Activated T-cell treated with anti-CD3 and anti-CD28 coated beads, Interleukin-2, amount 50 U/mL, for 1 hour (primary cell): ENCODE measurements at places on chromosomes 6 and 20.

DNA sequence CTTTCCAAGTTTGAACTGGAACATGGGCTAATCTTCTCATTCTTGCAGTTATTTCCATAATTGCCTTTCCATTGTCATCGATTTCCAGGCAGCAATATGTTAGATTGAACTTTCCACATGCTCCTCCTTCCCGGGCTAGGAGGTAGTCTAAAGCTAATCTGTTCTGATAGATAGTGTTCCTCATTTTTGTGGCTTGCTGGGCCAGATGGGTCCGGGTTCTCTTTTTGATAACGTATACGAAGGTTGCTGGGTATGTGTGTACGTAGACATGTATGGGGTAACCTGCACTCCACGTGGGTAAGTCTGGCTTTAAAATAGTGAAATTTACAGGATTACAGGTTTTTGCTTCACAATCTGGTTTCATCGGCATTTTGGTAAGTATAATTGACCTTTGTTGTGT lies 14.0 kb upstream of the GMPR start:
- no peak for DNase-seq

- DNase-seq = no peak
These were observed 151.2 kb downstream of the RFX6 start for GRCh38 chr6:117028256-117028655.

- no peak for DNase-seq
These were observed 7.2 kb upstream of the C6orf141 start for GRCh38 chr6:49543087-49543858.

- no peak for DNase-seq
These were observed 10.3 kb upstream of the BLCAP start for GRCh38 chr20:37538003-37538402.

GRCh38 chr6:154123155-154123956 lies 84.3 kb downstream of the OPRM1 start:
- DNase-seq = no peak

GRCh38 chr6:154805288-154805911 lies 72.2 kb downstream of the SCAF8 start:
- DNase-seq = no peak

DNA sequence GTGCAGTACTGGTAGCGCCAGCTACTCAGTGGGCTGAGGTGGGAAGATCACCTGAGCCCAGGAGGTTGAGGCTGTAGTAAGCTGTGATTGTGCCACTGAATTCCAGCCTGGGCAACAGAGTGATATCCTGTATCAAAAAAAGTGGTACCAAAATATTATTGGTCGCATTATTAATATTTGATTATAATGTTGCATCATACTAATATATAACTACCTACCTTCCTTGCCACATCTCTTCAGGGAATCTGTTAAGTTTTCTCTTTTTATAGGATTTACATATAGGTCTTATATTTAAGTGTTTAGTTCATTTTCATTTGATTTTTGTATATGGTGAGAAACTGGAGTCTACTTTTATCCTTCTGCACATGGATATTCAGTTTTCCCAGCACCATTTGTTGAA lies 66.3 kb upstream of the PHACTR3 start:
- no peak for DNase-seq

- no peak for DNase-seq
These were observed 779.7 kb upstream of the MAN1A1 start for GRCh38 chr6:120129228-120129627.

GRCh38 chr6:55034752-55035151 lies 139.6 kb upstream of the HCRTR2 start:
- DNase-seq = no peak

DNA sequence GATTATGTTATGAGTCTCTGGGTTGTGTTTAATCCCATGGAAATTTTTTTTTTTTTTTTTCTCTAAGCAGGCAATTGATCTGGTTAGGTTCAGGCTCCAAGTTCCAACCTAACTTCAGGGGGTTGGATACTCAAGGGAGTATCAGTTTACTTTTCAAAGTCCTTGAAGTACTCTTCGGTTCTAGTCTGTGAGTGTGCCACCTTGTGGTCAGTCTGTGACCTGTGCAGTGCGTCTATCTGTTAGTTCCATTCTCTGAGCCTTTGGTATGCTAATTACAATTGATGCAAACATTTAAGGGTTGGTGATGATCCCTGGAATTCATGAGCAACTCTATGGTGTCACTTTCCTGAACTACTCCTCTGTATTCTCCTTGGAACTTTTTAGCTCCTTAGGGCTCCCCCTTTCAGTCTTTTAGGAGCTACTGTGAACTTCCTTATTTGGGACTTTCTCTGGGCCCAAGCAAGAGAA lies 342.0 kb downstream of the SOX4 start:
- no peak for DNase-seq

DNA sequence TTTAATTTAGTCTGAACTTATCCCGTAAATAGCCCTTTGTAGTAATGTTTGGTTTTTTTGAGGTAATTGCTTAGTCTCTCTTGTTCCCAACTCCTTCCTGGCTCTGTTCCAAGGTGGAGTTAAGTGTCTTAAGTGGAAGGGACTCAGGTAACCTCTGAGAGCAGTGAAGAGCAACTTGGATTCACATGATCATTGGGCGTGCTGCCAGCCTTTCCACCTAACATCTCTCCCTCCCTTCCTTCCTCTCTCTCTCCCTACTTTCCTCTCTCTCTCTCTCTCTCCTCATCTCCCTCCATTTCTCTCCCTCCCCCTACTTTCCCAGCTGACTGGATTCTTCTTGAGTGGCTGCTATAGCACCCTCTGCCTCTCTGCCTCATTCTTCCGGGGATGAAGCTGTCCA lies 232.9 kb upstream of the SASH1 start:
- no peak for DNase-seq

DNA sequence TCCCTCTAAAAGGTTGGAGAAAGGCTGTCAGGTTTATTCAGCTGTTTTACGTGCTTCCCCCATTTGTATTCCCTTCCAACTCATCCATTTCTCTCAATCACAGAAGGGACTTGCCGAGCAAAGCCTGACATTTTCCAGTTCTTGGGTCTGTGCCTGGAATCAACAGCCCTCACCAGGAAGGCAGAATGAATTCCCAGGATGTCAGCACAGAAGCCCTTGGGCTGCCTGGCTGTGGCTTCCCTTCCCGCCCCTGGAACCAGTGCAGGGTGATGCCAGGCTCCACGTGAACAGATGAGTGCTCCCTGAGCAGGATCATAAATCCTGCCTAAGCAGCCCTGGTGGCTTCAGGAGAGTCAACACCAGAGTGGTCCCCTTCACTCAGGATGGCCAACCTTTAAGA lies 86.1 kb upstream of the CD83 start:
- no peak for DNase-seq

GRCh38 chr20:19981031-19981451 lies 36.1 kb upstream of the NAA20 start:
- no peak for DNase-seq

- DNase-seq = no peak
These were observed 201.8 kb downstream of the ARID1B start for GRCh38 chr6:156978948-156979347.

GRCh38 chr20:5153612-5154542 lies 27.1 kb downstream of the CDS2 start:
- no peak for DNase-seq

DNA sequence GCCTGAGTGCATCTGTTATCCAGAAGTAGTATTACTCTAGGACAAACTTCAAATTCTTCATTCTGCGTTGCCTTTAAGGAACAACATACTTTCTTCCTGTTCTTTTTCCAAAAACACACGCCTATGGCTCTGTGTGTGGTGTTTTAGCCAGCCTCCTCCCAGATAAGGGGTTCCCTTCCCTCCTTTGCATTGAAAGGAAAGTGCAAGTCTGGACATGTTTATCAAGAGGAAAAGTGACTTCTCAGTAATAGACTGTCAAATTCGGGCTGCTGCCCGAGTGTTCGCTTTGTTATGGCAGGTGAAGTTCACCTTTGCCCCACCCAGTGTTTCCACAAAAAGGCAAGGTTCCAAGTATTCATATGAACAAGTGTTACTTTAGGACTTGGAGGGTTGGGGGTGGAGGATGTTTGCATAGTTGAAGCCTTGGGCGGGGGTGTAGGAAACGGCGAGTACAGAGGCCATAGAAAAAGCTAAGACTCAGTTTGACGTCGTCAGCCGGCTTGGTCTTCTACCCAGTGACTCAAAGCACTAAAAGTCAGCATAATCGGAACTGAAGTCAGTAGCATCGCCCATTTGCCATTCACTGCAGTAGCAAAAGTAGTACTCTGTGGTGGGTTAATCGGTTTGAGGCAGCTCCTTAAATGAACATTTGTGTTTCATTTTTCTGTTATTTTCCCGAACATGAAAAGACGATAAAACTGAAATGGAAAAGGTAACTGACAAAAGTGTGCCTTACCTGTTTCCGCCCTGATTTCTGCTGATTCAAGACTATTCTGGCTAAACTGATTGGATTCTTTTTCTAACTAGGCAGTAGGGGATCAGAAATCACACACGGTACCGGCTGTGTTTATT lies 12.5 kb downstream of the PRDM1 start:
- peak; percentile 68 for DNase-seq

GRCh38 chr6:13553646-13554045 lies 20.8 kb upstream of the SIRT5 start:
- DNase-seq = no peak

GRCh38 chr6:167493976-167494697 lies 169.3 kb downstream of the TTLL2 start:
- DNase-seq = no peak

DNA sequence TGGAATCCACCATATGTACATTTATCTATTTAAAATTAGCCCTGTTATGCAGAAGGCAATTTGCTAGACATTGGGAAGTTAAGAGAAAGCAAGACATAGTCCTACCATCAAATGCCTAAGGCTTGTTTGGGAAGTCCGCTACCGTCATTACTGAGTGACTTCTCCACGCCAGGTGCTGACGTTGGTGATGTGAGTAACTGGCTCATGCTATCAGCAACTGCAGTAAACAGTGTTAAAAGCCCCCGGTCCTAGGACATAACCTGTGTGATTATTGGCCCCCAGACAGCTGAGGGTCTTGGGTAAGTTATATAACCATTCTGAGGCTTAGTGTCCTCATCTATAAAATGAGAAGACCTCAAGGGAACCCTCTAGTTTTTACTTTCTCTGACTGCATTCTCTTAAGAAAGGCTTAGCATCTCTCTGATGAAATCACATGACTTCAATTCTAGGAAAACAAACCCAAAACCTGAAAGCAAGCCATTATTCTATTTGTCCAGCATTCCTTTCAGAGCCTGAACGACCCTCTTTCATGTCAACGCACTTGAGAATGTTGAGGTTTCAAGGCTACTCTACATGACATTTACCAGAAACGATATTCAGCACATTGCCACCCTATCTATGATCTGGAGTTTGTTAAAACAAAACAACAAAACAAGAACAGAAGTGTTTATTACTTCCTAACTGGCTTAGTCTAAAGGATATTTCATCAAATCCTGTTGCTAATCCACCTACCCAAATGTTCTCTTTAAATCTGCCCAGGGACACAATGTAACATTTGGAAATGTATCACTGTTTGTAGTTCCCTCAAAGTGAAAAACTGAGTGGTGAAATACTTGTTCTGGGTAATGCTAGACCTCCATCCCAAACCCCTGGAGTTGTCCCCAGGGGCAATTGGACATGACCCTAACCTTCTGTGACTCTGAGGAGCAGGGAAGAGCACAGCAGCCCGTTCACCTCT lies 133.8 kb downstream of the BTBD3 start:
- no peak for DNase-seq

- no peak for DNase-seq
These were observed 223.8 kb downstream of the ZFAND3 start for GRCh38 chr6:38043259-38043753.

- DNase-seq = no peak
These were observed 255.4 kb upstream of the HSF2 start for GRCh38 chr6:122143813-122144601.

DNA sequence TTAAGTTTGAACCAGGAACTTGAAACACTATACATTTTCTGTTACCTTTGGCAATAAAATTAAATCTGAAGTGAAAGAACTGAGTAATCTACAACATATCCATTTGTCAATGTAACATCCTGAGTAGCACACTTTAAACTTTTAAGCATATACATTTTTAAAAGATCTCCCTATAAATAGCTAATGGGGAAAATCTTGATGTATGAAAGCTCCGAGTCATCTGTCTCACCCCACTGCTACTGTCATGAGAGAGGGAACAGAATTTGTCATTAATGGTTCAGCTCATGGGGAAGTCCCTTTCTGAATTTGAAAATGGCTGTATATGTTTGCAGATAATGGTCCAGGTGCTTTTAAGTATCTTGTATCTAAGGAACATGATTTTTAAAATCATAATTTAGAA lies 55.2 kb upstream of the NOX3 start:
- DNase-seq = no peak

DNA sequence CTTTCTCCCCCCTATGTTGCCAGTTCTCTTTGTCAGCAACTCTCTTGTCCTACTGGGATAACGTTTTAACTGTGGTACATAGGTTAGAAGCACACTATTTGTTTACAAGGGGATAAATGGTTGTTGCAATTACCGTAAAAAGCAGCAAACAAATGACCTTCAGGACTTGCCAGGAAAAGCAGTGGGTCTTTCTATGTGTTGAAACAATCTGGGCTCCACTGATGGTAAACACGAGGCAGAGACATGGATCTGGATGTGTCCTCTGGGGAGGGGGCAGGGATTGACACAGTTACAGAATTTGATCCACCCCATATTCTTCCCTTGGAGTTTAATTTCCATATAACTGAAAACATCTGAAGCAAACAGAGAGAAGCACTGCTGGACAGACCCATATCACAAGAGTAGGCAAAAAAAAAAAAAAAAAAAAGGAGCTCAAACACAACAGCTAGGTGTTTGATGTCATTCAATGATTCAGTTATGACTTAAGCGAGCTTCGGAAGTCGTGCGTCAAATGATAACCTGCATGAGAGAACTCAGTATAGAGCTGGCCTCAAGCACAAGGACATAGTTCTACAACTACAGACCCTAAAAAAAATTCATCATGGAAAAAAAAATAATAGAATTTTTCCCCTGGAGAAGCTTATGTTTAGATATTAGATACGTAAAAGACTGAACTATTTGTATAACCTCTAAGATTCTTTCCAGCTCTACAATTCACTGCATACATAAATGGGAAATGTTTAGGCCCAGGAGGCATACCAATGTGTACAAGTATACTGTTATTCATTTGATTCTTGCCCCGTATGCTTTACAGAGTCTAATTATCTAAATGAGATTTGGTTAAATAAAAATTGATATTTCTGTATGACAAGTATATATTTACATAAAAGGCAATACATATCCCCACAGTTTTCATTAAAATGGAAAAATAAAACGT lies 127.7 kb downstream of the ALDH8A1 start:
- DNase-seq = no peak

- no peak for DNase-seq
These were observed 73.2 kb downstream of the NCR2 start for GRCh38 chr6:41408576-41408975.
